Stimulated activated CD4-positive, alpha-beta T cell treated with anti-CD3 and anti-CD28 coated beads, Interleukin-15, amount 100 ng/mL, for 1 hour (primary cell): ENCODE measurements at places on chromosomes 1 and 21.

DNA sequence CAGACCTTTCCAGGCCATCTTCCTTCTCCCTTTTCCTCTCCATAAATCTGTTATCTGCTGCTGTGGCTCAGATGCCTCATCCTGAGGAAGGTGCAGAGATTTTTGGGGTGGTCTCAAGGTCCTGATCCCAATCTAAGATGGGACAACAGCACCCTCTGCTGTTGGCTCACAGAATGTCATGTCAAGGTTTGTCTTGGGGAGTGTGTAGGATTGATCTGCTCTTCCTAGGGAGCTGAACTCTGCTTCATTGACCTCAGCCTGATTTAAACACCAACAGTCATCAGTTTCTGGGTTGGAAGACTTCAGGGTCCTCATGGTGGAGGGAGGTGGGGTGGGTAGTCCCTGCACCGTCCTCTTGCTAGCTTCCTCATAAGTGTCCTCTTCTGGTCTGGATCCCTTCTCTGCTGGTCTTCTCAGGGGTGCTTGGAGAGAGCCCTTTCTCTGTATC is 62.8 kb upstream of the LAX1 start:
- DNase-seq = peak; percentile 48

DNA sequence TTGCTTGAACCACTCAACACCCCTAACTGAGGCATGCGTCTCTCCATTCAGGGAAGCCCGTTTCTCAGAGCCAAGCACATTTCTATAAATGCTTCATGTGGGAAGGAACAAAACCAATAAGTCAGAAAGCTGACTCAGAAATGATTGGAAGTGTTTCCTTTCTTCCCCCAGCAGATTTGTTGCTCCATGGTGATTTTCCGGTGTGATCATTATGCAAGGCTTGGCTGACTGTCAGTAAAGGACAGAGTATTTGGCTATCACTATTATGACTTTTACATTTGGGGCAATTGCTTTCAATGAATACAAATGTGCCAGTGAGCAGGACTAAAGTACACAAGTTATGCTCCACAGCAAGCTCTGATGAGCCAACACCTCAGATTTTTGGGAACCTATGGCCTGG is 53.3 kb upstream of the ZC3H11B start:
- no peak for DNase-seq

GRCh38 chr1:162580308-162580707 is 18.8 kb downstream of the UAP1 start:
- no peak for DNase-seq

DNA sequence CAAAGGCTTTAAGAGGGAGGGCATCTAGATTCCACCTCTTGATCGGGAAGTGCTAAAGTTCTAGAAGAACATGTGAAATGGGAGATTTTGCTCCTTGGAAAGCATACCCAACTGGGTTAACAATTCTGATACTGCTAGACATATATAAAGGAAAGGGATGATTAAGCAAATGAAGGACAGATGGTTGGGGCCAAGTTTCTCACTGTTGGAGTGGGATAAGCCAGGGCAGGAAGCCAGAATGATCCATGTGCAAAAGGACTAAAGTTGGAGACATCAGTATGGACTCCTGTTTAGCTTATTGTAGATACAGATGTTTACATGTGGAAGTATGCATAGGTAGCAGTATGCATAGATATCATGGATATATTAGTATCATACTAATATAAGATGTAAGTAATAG is 16.8 kb downstream of the PLA2G5 start:
- no peak for DNase-seq

DNA sequence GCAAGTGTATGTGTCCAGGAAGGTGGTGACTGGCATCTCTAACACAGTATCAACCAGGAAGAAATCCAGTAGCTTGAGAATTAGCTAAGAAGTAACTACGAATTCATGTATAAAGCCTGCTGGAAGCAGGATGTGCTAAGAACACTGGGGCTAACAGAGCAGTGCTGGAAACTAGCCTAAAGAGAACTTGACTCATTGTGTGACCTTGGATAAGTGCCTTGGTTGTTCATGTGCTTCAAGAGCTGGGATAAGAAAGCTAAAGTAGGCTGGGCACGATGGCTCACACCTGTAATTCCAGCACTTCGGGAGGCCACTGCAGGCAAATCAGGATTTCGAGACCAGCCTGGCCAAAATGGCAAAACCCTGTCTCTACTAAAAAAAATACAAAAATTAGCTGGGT is 186.9 kb downstream of the RRAGC start:
- DNase-seq = no peak

DNA sequence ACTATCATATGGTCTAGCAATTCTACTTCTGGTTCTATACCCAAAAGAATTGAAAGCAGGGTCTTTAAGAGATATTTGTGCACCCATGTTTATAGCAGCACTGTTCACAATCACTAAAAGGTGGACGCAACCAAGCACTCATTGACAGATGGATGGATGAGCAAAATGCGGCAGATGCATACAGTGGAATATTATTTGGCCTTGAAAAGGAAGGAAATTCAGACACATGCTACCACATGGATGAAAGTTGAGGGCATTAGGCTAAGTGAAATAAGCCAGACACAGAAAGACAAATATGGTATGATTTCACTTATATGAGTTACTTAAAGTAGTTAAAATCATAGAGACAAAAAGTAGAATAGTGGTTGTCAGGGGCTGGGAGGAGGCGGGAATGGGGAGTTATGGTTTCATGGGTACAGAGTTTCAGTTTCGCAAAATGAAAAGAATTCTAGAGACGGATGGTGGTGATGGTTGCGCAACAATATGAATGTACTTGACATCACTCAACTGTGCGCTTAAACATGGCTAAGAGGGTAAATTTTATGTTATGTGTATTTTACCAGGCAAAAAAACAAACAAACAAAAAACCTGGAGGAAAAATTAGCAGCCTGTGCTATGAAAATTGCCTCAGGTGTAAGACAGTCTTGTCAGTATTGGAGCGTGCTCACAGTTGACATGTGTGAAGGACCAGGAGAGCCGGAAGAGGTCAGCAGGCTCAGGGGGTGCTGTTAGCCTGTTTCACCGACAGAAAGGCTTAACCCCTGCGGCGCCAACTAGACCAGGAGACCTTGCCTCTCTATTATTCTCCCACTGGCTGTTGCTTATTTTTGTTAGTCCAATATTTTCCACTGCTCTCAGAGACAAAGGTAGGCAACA is 26.5 kb downstream of the CD247 start:
- no peak for DNase-seq

GRCh38 chr1:21935393-21935804 is 1.7 kb downstream of the HSPG2 start:
- DNase-seq = no peak

- DNase-seq = no peak
Observed at GRCh38 chr1:87968197-87968955, 639.7 kb downstream of the LMO4 start.

DNA sequence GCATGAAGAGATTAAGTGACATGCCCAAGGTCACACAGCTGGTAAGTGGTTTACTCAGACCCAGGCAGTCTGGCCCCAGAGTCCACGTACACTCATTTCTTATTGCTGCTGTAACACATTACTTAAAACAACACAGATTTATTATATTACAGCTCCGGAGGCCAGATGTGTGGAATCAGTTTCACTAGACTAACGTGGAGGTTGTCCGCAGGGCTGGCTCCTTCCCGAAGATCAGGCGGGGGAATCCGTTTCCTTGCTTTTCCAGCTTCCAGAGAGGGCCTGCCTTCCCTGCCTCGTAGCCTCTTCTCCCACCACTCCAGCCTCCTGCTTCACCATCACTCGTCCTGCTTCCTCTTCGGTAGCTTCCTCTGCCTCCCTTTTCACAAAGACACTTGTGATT is 81.2 kb downstream of the KCNN3 start:
- no peak for DNase-seq

- DNase-seq = no peak
Observed at GRCh38 chr1:211731456-211732292, 56.3 kb upstream of the NEK2 start.

DNA sequence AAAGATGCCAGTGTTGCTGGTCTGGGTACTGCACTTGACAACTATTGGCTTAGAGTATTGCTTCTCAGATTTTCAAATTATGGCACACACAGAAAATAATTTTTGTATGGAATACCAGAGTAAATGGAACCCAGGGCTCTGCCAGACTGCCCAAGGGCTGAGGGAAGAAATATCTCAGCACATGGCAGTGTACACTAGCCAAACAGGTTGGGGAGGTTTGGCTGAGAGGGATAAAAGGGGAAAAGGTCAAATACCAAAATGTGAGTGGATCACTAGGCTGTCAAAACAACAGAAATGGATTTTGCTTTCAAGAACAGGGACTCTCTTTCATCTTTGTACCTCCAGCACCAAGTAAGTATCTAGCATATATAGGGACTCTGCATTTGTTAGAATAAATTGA is 3.0 kb upstream of the RGS8 start:
- DNase-seq = no peak

- peak; percentile 20 for DNase-seq
Observed at GRCh38 chr1:27992276-27992675, 32.5 kb downstream of the XKR8 start.

DNA sequence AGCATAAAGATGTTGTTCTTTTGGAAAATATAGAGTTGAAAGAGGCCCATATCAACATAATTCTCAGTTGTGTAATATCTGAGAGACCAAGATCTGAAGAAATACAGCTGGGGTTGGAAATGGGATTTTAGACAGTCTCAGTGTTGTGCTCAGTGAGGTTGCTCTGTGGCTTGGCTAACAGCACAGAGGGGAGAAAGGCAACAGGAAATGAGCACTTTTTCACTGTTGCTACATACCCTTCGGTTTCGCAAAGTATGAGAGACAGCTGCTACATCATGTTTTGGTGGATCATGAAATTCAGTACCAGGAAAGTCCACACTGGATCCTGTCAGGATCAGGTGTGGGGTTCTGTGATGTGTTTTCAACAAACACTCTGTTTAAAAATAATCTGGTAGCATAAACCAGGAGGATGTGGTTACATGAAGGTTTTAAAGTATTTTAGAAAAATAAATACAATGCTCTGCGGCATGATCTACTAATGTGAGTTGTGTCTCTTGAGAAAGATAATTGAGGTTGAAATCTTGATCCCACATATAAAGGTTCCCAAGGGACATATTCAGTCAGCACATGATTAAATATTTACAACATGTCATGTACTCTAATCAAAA is 7.0 kb upstream of the GPR88 start:
- no peak for DNase-seq

DNA sequence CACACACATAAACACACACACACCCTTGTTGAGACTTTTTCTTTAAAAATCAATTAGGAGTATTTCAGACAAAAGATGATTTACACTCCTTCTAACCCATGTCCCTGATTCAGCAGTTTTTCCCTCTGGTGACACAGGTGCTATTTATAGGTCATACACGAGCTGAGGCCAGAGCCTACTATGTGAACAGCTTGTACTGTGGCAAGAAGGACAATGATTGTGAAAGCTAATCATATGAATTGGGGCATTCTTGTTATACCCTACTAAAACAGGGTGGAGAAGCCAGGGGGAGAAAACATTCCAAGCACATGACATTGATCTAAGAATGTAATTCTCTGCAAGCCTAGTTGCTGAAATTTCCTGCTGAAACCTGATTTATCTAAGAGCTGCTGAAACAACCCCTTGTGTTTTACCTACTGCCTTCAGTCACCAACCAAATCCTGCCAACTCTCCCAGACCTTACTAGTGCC is 60.3 kb downstream of the XCL1 start:
- no peak for DNase-seq

DNA sequence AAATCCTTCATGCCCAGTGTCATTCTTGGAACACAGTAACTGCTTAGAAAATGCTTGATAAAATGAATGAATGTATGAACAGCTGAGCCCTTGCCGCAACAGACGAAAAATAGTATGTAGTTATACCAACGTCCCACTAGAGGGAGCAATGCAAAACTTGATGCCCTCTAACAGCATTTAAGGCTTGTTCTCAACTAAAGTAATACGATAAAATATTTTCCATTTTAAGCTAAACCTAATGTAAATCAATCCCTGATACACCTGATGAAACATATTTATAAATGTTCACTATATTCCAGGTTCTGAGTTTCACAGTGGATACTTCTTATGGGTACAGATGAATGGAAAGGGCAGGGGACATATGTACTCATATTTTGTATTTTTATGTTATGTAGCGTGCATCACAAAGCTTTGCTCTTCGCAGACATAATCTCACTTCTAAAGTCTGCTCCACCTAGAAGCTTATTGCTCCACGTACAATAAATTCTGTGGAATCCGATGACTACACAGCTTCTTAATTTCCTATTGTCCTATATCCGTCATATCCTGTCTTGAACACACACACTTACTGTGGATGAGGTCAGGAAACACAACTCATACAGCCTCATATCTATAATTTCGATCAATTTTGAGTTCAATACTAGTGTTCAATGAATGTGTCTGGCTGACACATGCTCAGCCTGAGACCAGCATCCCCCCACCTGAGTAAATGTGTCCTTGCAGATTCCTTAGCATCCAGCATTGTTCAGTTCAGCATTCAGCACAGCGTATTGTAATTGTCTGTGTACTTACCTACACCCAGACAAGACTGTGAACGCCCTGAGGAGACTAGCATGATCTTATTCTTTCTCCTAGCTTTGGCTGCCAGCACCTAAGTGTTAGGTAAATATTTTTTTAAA is 4.4 kb upstream of the UTP25 start:
- DNase-seq = no peak

- DNase-seq = no peak
Observed at GRCh38 chr1:78373676-78374075, 117.1 kb upstream of the PTGFR start.

- no peak for DNase-seq
Observed at GRCh38 chr1:38541223-38541622, 318.3 kb downstream of the RRAGC start.

GRCh38 chr1:12309783-12310742 is 80.2 kb downstream of the VPS13D start:
- DNase-seq = no peak

GRCh38 chr1:84434801-84435549 is 36.7 kb downstream of the DNASE2B start:
- DNase-seq = no peak

DNA sequence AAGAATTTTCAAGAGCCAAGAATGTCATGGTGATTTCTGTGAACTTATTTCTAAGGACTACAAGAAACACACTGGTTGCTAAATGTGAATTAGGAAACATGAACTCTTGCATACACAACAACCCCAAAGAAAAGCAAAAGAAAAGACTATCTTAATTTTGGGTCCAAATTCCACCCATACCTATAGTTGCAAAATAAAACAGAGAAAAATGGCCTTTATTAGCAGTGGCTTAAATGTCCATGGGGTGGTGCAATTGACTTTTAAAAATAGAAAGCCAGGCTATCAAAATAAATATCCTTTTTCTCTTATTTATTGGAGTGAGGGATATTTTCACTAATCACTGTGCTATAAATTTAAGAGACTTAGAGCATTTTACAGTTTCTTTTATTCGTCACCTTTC is 80.9 kb upstream of the DPYD start:
- DNase-seq = no peak

- no peak for DNase-seq
Observed at GRCh38 chr1:27366411-27367159, at the start of gene MAP3K6. Gene MAP3K6, minus strand, starts transcription at chr1:27366961. Its CDS starts 364 bp downstream, at chr1:27366597.

- DNase-seq = no peak
Observed at GRCh38 chr1:111505641-111506119, 2.2 kb upstream of the ADORA3 start.

- DNase-seq = peak; percentile 49
Observed at GRCh38 chr1:18951818-18952391, 4.6 kb downstream of the IFFO2 start.

GRCh38 chr1:44100183-44100868 is 18.3 kb upstream of the KLF17 start:
- DNase-seq = no peak

GRCh38 chr1:13865851-13866250 is 165.9 kb downstream of the PRDM2 start:
- DNase-seq = no peak

GRCh38 chr1:228009828-228010775 is 3.3 kb downstream of the WNT3A start:
- no peak for DNase-seq

GRCh38 chr1:80158266-80158665 is 1151.7 kb upstream of the ADGRL4 start:
- no peak for DNase-seq
